Panc1 (cell line): ENCODE measurements at places on chromosomes 2 and 18. TPM values are rescaled to one million over a fixed set of nuclear protein-coding genes. Genes with fewer than 3 reads are reported as not detected.

Gene CNDP1
- total RNA-seq = not detected

Gene TGFA
- 1.7 TPM for total RNA-seq

Gene INPP5D
- total RNA-seq = 0.39 TPM

DNA sequence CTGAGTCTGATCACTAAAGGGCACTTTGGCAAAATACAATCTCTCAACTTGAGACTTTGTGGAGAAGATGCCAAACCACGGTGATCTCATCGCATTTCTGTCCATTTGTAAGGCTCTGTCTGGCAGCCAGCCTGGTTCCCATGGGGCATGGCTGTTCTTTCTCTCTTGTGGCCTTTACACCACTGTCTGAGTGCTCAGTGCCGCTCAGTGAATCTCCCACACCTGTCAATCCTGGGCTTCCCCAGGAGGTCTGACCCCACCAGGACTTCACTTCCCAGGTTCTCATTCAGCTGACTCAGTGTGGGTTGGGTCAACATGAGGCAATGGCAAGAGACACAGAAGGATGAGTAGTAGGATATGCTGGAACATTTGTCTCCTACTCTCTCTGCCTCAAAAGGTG is 96.8 kb upstream of the TRIB2 start:
- DNase-seq = no peak

- DNase-seq = no peak
These were observed 105.9 kb downstream of the PXDN start for GRCh38 chr2:1638281-1638860.

DNA sequence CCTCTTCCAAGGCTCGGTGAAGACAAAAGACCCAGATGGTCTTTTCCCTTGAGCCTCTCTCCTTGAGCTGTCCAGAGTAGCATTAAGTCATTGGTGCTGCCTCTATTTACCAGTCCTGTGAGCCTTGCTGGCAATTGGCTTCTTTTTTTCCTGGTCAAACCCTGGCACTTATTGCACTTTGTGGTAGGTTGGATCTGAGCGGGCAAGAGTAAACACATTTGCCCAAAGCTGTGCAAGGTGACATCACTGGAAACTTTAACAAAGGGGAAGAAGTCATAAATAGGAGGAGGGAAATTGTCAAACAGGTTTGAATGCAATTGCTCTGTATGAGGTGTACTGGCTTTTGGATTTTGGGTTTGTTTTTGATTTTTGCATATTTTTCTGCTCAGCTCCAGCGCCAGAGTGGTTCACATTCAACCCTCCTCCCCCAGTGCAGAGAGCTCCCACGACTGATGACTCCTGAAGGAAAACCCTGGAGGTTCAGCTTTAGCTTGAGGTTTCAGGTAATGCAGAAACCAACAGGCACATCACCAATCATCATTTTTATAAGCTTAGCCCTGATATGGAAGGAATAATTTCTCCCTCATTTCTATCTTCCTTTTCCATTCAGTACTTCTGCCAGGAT is 8.3 kb downstream of the KCNE4 start:
- no peak for DNase-seq
